ENCODE measurements at places on chromosomes 1 and 21.
A peak's percentile ranks its signal among the peaks of the same experiment; 100 is the strongest.

GRCh38 chr1:205528887-205529825 is 24.7 kb downstream of the CDK18 start:
- peak; percentile 83 for DNase-seq

GRCh38 chr1:11955221-11955620 is 20.7 kb downstream of the PLOD1 start:
- DNase-seq, result no peak

- DNase-seq, result no peak
Measured at GRCh38 chr1:204589409-204590038, 73.3 kb downstream of the MDM4 start.

GRCh38 chr1:196734006-196734405 is 40.6 kb upstream of the CFHR3 start:
- DNase-seq, result no peak

- DNase-seq, result no peak
Measured at GRCh38 chr1:36764798-36765197, 269.5 kb downstream of the GRIK3 start.

- DNase-seq, result no peak
Measured at GRCh38 chr1:4058706-4059105, 158.6 kb upstream of the C1orf174 start.

DNA sequence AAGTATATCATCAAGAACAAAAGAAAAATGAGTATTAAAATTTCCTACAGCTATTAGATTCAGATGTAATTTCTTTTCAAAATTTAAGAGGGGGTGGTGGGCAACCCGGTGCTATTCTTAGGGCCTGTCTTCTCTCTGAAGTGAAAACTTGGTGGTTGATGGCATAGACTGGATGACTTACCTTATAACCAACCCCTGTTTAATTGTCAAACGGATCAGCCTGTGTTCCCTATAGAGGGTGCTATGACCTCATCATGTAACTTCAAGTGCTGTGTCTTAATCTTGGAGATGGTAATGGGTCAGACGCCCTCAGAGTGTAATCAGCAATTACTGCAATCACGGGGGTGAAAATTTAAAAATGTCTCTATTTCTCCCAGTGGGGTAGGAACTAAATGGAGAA is 176.2 kb downstream of the PCP4 start:
- no peak for DNase-seq

- DNase-seq, result no peak
Measured at GRCh38 chr1:159847231-159847630, 15.2 kb downstream of the VSIG8 start.

- DNase-seq, result no peak
Measured at GRCh38 chr1:192477630-192478029, 97.9 kb upstream of the RGS1 start.

GRCh38 chr1:67618285-67619018 is 66.5 kb upstream of the GADD45A start:
- no peak for DNase-seq

DNA sequence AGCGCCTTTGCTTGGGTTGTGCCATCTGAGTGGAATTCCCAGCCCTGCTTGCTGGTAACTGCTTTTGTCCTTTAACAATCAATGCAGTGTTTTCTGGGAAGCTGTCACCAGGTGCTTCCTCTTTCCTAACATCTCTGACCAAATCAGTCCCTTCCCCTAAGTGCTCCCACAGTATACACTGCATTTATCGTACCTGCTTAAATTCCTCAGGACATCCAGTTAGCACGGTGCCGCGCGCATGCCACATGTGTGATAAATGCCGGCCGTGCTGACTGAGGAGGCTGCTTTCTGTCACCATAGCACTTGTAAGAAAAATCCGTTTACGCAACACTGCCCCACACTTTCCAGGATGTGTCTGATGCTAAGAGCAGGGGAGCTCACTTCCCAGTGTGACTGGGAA is 115.4 kb downstream of the BCAR3 start:
- DNase-seq, result no peak

DNA sequence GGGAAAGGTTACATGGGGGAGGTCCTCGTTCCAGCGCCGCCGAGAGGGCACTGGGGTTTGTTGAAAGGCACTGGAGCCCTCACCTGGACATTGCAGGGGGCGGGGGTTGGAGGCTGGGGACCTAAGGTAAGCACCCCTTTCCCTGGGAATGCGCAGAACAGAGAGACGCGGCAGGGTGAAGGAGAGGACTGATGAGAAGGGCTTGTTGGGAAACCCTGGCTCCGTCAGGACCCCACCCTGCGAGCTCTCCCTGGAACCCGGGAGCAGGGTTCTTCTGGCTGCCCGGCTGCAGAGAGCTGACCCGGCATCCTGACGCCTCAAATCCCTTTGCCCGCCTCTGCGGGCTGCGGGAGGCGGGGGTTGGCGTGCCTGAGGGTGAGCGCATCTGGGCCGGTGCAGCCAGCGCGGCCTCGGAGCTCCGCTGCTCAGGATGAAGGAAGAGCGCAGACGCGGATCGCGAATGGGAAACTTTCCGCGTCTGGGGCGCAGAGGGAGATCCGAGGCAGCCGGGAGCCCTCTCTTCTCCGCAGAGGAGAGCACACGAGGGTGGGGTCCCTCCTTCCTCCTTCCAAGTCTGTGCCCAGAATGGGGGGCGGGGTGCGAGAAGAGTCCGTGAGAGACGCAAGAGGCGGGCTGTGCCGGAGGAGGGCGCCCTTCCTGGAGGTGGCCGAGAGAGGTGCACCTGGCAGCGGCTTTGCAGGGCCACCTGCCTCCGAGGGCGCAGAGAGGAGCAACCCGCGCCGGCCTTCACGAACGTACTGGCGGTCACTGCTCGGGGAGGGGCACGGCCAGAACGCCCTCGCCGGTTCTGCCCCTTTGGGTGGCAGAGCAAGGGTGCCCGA is 2.4 kb downstream of the IGSF21 start:
- DNase-seq, result peak; percentile 37

- no peak for DNase-seq
Measured at GRCh38 chr1:94079989-94080388, 41.0 kb downstream of the ABCA4 start.

DNA sequence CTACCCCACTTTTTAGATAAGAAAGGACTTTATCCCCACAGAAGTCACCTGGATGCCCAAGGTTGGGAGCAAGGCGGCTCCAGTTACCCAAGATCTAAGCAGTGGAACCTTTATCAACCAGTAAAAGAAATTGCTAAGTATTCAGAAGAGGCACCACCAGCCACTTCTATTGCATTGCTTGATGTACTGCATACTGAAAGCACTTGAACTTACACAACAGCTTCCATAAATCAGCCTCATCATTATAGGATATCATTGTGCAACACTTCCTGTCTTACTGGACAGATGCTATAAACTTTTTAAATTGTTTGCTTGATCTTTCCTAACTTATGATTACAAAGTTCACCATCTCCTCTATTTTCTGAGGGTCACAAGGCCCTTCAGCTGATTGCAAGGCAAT is 642.7 kb upstream of the CXADR start:
- DNase-seq, result no peak

DNA sequence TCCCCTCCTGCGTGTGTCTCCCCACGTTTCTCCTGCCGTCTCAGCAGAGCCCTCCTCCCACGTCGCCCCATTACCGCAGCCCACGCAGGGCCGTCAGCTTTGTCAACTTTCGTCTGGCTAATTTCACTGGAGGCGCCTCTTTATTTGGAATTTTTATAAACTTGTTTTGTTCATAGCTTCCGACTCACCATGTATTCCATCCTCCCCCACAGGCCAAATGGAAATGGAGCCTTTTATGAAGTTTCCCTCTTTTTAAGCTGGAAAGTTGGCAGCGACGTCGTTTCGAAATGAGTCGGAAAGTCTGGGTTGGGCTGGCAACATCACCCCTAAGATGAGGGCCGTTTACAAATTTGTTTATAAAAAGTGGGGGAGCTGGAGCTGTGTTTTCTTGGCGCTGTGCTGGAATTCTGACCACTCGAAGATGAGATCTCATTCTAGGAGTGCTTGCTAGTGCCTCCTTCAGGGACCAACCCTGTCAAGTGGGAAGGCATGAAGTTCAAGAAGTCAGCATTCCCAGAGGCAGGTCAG is 23.7 kb upstream of the SLC45A1 start:
- no peak for DNase-seq

GRCh38 chr21:22758478-22758877 is 1760.3 kb downstream of the NCAM2 start:
- no peak for DNase-seq

DNA sequence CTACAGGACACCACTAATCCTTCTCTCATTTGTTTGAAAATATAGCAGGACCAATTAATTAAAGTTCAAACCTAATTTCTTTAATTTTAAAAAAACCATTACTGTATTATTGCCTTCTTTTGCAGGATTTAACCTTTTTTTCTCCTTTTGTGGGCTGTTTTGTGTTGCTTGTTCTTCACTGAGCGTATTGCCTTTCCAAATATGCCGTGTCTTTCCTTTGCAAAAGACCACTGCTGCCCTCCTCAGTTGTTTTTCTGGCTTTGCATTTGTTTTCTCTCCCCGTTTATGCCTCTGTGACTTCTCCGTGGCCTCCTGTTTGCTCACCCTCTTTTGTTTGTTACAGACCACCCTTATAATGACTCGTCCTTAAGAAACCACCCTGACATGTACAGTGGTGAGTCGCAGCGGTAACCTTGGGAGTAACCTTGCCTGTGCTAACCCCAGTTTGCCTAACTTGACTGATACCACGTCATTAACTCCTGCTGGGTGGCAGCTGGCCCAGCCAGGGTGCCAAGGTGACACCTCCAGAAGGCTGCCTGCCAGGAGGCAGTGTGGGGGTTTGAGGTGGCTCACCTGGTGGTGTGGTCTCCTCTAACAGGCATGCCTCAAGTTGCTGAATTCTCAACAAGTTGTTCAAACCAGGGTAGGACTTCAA is 81.1 kb upstream of the CNTN2 start:
- no peak for DNase-seq

GRCh38 chr1:115251856-115252255 is 86.2 kb downstream of the NGF start:
- DNase-seq, result no peak

GRCh38 chr1:156229809-156230472 is 12.0 kb upstream of the BGLAP start:
- DNase-seq, result no peak

- no peak for DNase-seq
Measured at GRCh38 chr1:161274874-161275273, 16.3 kb downstream of the PCP4L1 start.

DNA sequence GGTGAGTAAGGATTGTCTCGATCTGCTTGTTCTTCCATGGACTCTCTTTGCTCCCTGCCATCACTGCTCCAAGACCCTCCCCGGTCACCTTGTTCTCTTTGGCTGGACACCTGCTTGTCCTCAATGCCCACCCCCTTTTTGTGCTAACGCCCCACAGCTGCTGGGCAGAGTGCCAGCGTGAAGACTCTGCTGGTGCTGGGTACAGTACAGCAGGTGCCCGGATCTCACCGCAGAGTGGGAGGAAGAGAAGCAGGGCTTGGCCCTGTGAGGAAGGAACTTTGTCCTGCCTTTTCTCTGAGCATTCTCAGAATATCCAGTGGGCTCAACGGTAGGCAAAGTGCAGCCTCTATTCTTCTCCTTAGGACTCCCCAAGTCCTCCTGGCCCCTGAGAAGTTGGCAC is 90.1 kb downstream of the PLXNA2 start:
- no peak for DNase-seq

- DNase-seq, result no peak
Measured at GRCh38 chr1:193434319-193434718, 247.9 kb upstream of the B3GALT2 start.

GRCh38 chr1:54542962-54543539 is 5.0 kb upstream of the ACOT11 start:
- no peak for DNase-seq

GRCh38 chr1:17420391-17420918 is 19.0 kb downstream of the RCC2 start:
- DNase-seq, result no peak

- DNase-seq, result no peak
Measured at GRCh38 chr1:238438311-238439270, 547.9 kb upstream of the ZP4 start.
